ENCODE measurements at places on chromosomes 12 and 14. TPM values are rescaled to one million over a fixed set of nuclear protein-coding genes. Genes with fewer than 3 reads are reported as not detected.

DNA sequence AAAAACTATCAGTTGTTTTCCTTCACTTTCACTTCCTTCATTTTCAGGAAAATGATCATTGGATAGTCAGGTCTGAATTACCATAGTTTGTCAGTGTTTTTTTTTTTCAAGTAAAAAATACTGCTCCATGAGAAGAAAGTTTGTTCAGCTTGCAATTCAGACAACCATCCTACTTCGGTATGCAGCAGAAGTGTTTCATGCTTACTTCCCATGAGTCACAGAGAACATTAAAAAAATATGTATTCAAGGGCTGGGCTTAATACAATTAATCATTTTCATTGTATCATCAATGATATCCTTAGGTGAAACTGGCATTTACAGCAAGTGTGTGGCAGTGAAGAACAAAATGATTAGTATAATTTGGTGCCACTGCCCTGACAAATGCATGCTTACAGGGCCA is 21.6 kb downstream of the PYM1 start:
- no peak overlapping the region for H3K4me3 ChIP-seq
- no peak for DNase-seq
- H3K27ac ChIP-seq = no peak overlapping the region
- no peaks in the 10 kb centered on the region for H3K27me3 ChIP-seq
- peaks cover 6% of the 10 kb centered on the region for H3K4me1 ChIP-seq

- H3K4me3 ChIP-seq = no peak overlapping the region
- DNase-seq = peak; percentile 49
Measured at GRCh38 chr14:94392510-94392935, 4.1 kb upstream of the SERPINA1 start.

DNA sequence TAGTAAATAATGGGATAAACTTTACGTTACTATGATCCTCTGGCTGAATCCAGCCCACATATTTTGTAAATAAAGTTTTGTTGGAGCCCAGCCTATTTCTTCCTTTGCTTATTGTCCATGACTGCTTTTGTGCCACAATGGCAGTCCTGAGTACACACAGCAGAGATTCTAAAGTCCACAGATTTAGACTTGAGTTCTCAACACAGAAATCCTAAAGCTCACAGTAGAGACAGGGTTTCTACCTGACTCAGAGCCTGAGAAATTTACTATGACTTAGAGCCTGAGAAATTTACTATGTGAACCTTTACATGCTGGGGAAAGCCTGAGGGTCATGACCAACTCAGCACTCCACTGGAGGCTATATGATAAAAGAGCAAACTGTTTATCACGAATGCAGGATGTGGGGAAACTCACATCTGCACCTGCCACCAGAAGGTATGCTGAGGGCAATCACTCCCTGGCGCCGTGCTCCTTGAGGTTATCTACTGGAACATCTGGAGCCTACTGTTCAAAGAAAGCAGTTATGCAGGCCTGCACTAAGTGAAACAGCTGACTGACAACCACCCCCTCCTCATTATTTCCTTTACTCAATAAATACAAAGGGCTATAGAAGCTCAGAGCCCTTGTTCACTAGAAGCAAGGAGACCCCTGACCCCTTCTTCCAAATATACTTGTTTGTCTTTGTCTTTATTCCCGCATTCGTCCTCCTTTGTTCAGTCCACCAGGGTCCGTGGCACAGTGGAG is 52.6 kb upstream of the BICD1 start:
- H3K4me1 ChIP-seq = no peaks in the 10 kb centered on the region
- DNase-seq = no peak
- H3K36me3 ChIP-seq = peaks cover 3% of the 10 kb centered on the region
- H3K27me3 ChIP-seq = no peaks in the 10 kb centered on the region
- no peak overlapping the region for H3K4me3 ChIP-seq

DNA sequence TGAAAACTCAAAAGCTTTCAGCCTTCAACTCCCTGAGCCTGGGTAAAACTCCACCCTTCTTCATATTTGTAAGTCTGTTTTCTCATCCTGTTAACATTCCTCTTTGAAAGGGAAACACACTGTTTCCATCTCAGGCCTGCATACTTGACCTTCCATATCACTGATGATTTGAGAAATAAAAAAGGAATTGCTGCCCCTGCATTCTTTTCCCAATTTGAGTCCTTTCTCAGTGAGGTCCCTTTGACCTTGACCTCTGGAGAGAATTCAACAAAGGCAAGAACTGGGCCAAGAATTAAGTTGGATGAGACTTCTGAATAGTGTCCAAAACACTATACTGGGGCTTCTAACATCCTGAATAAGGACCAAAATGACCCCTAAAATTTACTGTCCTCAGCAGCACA is 108.0 kb downstream of the AEBP2 start:
- H3K4me3 ChIP-seq = no peak overlapping the region
- no peak overlapping the region for H3K27ac ChIP-seq
- H3K4me1 ChIP-seq = peaks cover 13% of the 10 kb centered on the region
- H3K36me3 ChIP-seq = peaks cover 5% of the 10 kb centered on the region

DNA sequence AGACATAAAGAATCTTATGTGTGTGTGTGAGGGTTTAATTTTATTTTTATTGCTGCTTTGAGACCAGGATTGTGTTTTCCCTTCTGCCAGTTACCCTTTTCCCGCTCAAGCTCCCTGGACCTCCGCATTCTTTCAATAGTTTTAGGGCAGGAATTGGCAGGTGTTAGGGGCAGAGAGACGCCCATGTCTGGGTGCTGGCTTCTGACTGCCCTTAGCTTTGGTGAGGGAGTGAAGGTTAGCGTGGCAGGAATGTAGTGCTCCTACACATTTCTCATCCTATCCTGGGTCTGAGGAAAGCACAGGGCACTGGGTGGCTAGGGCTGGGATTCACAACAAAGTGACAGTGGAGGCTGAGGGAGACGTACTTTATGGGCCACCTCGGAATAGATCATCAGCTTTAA is 428.1 kb downstream of the ZFP36L1 start:
- H3K27ac ChIP-seq = no peak overlapping the region
- peaks cover 15% of the 10 kb centered on the region for H3K4me1 ChIP-seq
- DNase-seq = no peak
- H3K36me3 ChIP-seq = no peaks in the 10 kb centered on the region
- H3K27me3 ChIP-seq = no peaks in the 10 kb centered on the region

GRCh38 chr12:94240171-94240570 is 91.8 kb downstream of the PLXNC1 start:
- no peak for DNase-seq
- H3K36me3 ChIP-seq = peaks cover 36% of the 10 kb centered on the region
- H3K4me3 ChIP-seq = no peak overlapping the region
- H3K27ac ChIP-seq = no peak overlapping the region
- no peaks in the 10 kb centered on the region for H3K27me3 ChIP-seq
- H3K4me1 ChIP-seq = peaks cover 22% of the 10 kb centered on the region

- H3K27me3 ChIP-seq = no peaks in the 10 kb centered on the region
- no peak overlapping the region for H3K27ac ChIP-seq
- peaks cover 14% of the 10 kb centered on the region for H3K4me1 ChIP-seq
- no peak overlapping the region for H3K4me3 ChIP-seq
- H3K36me3 ChIP-seq = peaks cover 18% of the 10 kb centered on the region
Measured at GRCh38 chr12:27303139-27304111, 29.2 kb upstream of the BMAL2 start.

DNA sequence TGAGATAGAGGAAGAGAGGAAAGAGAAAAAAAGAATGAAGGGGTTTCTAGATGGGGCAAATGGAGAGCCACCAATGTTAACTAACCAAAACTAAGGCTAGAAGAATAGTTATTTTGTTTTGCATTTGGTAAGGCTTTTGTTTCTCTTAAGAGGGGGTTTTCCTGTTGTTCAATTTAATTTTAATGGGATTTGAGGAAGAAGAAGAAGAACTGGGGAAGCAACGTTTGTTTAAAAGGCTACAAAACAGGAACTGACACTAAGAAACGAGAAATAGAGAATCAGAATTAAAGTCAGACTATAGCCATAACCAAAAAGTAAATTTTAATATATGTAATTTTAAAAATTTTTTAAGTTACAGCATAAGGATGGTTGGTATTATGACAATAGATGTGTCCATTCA is 13.7 kb downstream of the TXNDC16 start:
- DNase-seq = no peak
- H3K36me3 ChIP-seq = peaks cover 52% of the 10 kb centered on the region
- H3K4me1 ChIP-seq = peaks cover 11% of the 10 kb centered on the region
- no peaks in the 10 kb centered on the region for H3K27me3 ChIP-seq

- no peaks in the 10 kb centered on the region for H3K36me3 ChIP-seq
- no peak overlapping the region for H3K27ac ChIP-seq
- no peak for DNase-seq
- H3K27me3 ChIP-seq = no peaks in the 10 kb centered on the region
Measured at GRCh38 chr12:40768125-40768864, 76.1 kb downstream of the CNTN1 start.

DNA sequence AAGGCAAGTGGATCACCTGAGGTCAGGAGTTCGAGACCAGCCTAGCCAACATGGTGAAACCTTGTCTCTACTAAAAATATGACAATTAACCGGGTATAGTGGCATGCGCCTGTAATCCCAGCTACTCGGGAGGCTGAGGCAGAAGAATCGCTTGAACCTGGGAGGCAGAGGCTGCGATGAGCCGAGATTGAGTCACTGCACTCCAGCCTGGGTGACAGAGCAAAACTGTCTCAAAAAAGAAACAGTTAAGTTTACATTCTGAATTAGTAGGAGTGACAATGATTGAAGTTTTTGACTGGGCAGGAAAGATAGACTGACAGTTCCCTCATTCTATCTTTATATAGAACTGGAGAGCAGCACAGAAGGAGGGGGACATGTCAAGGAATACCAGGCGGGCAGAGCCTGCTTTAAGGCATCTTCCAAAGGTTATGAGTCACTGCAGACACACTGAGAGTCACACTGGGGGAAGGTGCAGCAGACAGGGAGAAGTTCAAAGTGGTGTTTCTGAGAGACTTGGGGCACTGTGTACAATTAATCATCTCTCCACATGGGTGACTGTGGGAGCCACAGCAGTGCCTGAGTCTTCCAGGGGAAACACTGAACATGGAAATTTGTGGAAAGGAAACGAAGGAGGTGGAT is 42.8 kb upstream of the RNASE3 start:
- H3K36me3 ChIP-seq = no peaks in the 10 kb centered on the region
- H3K27me3 ChIP-seq = peaks cover 26% of the 10 kb centered on the region
- H3K27ac ChIP-seq = no peak overlapping the region
- no peaks in the 10 kb centered on the region for H3K4me1 ChIP-seq

- H3K4me1 ChIP-seq = peaks cover 49% of the 10 kb centered on the region
- H3K36me3 ChIP-seq = peaks cover 82% of the 10 kb centered on the region
Measured at GRCh38 chr12:76069339-76069738, 15.1 kb downstream of the NAP1L1 start.

GRCh38 chr12:111580119-111580425 is 19.0 kb downstream of the ATXN2 start:
- no peaks in the 10 kb centered on the region for H3K27me3 ChIP-seq
- no peak for DNase-seq
- peaks cover 11% of the 10 kb centered on the region for H3K4me1 ChIP-seq
- no peak overlapping the region for H3K27ac ChIP-seq
- H3K4me3 ChIP-seq = no peak overlapping the region
- peaks cover 5% of the 10 kb centered on the region for H3K36me3 ChIP-seq

GRCh38 chr12:121775501-121775900 is 18.0 kb downstream of the RHOF start:
- no peaks in the 10 kb centered on the region for H3K27me3 ChIP-seq
- H3K36me3 ChIP-seq = peaks cover 7% of the 10 kb centered on the region
- no peak overlapping the region for H3K27ac ChIP-seq
- no peak overlapping the region for H3K4me3 ChIP-seq
- H3K4me1 ChIP-seq = peaks cover 10% of the 10 kb centered on the region

DNA sequence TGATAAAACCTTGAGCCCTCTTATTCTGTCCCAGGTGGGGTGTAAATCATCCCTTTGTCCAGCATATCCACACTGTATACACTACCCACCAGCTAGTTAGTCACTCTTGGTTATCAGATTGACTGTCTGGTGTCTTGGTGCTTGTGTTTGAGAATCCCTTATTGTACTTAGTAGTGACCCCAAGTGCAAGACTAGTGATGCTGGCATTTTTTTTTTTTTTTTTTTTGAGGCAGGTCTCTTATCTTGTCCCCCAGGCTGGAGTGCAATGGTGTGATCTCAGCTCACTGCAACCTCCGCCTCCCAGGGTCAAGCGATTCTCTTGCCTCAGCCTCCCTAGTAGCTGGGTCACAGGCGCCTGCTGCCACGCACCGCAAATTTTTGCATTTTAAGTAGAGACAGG is 5.8 kb downstream of the VRK1 start:
- peaks cover 11% of the 10 kb centered on the region for H3K36me3 ChIP-seq
- H3K4me3 ChIP-seq = no peak overlapping the region
- no peaks in the 10 kb centered on the region for H3K27me3 ChIP-seq
- no peak for DNase-seq
- no peak overlapping the region for H3K27ac ChIP-seq

- H3K4me3 ChIP-seq = no peak overlapping the region
- no peak overlapping the region for H3K27ac ChIP-seq
- peaks cover 7% of the 10 kb centered on the region for H3K27me3 ChIP-seq
- peaks cover 29% of the 10 kb centered on the region for H3K4me1 ChIP-seq
- no peaks in the 10 kb centered on the region for H3K36me3 ChIP-seq
- no peak for DNase-seq
Measured at GRCh38 chr14:73249564-73250316, 12.4 kb downstream of the PAPLN start.

DNA sequence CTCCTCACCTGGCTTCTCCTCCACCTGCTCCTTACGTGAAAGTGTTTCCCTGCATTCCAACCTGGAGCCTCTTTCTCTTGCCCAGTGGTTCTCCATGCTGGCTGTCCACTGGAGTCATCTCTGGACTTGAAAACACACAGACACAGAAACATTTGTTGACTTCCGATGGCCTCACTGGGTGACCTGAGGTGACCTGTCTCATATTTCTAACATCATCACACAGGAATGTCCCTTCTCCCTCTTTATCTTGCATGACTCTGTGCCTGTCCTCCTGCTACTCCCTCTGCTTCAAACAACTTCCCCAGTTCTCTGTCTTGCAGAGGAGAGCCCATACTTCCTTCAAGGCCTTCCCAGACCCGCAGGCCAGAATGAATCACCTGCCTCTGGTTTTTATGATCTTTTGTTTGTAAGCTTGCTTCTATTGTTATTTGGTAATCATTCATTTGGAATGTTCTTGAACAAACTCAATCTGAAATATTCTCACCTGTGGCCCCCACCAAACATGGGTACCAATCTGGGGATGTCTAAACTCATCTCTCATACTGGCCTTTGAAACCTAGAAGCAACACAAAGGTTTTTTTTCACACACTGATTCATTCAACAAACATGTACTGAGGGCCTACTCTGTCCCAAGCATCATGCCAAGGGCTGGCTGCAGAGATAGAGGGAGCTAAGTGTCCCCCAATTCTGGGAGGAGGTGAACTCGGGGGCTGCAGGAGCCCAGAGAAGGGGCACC is 9.7 kb upstream of the RIN3 start:
- no peaks in the 10 kb centered on the region for H3K36me3 ChIP-seq
- peaks cover 18% of the 10 kb centered on the region for H3K27me3 ChIP-seq
- H3K4me3 ChIP-seq = no peak overlapping the region
- DNase-seq = no peak
- H3K27ac ChIP-seq = no peak overlapping the region

GRCh38 chr14:50061664-50062437 is 54.5 kb downstream of the VCPKMT start:
- DNase-seq = peak; percentile 94
- H3K4me1 ChIP-seq = peaks cover 87% of the 10 kb centered on the region
- H3K36me3 ChIP-seq = peaks cover 18% of the 10 kb centered on the region
- peak overlapping the region; percentile 92 for H3K4me3 ChIP-seq

GRCh38 chr12:109639151-109639872 is 65.7 kb downstream of the MVK start:
- no peaks in the 10 kb centered on the region for H3K4me1 ChIP-seq
- H3K27ac ChIP-seq = no peak overlapping the region
- H3K27me3 ChIP-seq = peaks cover 6% of the 10 kb centered on the region
- H3K4me3 ChIP-seq = no peak overlapping the region

The AQP6 gene
- not detected for total RNA-seq

The PROX2 gene
- 0.44 TPM for total RNA-seq

The CCDC175 gene
- total RNA-seq = not detected

The SLC25A47 gene
- total RNA-seq = not detected
